Stimulated activated CD4-positive, alpha-beta T cell treated with anti-CD3 and anti-CD28 coated beads, TNF-alpha, amount 100 ng/mL, for 1 hour (primary cell): ENCODE measurements at places on chromosomes 2 and 18.

DNA sequence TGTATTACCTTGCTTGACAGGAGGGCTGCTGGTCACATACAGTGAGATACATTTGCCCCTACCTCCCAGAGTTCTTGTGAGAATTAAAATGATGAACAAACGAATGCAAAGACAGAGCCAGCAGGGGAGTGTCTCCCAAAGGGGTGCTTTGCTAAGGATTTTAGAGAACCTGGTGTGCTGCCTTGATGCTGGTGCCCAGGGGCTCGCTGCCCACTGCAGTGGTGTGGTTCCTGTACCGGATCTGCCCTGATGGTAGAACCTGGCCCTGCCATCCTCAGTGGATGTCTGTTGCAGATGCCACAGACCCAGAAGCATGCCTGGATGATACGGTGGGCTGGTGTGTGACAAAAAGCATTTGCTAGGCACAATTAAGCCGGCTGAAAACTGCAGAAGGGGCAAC is 414.8 kb upstream of the HS6ST1 start:
- DNase-seq = no peak

DNA sequence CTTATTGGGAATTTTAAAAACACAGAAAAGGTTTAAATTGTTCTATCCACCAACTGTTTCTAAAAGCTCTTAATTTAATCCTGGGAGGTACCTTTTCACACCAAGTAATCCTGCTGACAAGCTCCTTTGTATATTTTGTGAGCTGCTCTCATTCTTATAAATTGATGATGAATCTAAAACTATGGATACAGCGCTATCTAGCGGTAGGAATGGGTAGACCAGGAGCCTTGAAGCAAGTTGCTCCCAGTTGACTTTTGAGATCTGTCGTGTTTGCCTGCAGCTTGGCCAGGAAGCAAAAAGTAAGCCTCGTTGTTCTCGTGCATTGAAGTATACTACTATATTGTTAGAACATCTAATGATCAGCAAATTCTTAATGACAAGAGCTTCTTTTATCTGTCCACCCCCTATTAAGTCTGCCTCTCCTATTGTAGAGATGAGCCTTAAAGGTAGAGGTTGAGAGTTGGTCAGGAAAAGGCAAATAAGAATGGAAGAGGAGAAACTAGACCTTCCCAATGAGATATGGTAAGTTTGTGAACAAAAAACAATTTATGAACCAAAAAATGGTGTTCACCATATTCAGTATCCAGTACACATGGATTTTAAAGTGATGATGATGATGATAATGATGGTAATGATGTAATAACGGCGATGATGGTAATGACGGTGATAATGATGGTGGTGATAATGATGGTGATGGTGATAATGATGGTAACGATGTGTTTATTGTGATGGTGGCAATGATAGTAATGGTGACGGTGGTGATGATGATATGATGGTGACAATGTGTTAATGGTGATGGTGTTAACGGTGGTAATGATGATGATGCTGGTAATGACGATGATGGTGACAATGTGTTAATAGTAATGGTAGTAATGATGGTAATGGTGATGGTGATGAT is 212.1 kb upstream of the NCKAP5 start:
- no peak for DNase-seq

- no peak for DNase-seq
These were observed 31.0 kb upstream of the C2orf66 start for GRCh38 chr2:196840171-196840570.

DNA sequence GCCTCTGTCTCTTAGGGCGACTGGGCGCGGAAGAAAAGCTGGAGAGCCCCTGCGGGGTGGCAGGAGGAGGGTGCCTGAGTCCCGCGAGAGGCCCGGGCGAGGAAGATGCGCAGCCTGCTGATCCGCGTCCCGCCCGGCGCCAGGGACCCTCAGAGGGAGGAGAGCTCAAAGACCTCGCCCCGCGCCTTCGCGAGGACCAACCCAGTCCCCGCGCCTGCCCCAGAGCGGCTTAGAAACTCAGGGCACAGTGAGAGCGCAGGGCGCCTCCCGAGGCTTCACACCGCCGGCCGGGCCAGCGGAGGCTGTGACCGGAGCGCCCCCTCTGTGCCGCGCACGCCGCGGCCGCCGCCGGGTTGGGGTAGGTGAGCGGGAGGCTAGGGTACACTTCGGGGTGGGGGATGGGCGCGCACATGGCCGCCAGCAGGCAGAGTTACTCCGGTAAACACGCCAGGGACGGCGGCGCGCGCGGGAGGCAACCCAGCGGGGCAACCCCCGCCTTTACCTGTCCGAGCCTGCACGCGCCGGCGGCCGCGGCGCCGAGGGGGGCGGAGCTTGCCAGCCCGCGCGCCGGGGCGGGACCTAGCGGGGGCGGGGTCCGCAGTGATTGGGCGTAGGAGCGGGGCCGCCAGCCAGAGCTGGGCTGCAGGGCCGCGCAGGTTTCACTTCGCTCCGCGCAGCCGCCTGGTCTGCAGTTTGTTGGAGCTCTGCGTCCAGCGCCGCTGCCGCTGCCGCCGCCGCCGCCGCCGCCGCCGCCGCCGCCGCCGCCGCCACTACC is at the start of gene BCL2L11:
BCL2L11 (plus strand) TSS at position 662 of the 775 bp plus-strand sequence. CDS start 2,832 bp downstream, outside the sequence.
- DNase-seq = peak; percentile 90

GRCh38 chr2:69226903-69227302 is 160.1 kb downstream of the GFPT1 start:
- DNase-seq = no peak

DNA sequence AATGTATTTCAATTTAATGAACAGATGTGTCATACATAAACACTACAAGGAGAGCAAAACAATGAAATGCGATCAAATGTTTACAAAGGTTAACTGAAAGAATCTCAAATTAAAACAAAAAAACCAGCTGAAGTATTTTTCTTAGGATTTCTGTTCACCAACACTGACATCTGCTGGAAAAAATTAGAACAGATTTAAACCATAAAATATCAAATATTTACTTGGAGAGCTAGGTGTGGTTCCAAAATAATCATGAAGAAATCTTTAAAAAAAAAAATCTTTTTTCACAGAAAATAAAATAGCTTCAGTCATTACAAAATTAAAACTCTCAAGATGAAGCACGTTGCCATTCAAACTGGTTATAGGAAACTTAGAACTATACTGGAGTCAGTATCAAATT is 13.8 kb downstream of the MMADHC start:
- no peak for DNase-seq

- no peak for DNase-seq
These were observed 157.0 kb downstream of the ERBB4 start for GRCh38 chr2:212381428-212382102.

- DNase-seq = no peak
These were observed 27.4 kb upstream of the ERCC3 start for GRCh38 chr2:127321303-127321702.

DNA sequence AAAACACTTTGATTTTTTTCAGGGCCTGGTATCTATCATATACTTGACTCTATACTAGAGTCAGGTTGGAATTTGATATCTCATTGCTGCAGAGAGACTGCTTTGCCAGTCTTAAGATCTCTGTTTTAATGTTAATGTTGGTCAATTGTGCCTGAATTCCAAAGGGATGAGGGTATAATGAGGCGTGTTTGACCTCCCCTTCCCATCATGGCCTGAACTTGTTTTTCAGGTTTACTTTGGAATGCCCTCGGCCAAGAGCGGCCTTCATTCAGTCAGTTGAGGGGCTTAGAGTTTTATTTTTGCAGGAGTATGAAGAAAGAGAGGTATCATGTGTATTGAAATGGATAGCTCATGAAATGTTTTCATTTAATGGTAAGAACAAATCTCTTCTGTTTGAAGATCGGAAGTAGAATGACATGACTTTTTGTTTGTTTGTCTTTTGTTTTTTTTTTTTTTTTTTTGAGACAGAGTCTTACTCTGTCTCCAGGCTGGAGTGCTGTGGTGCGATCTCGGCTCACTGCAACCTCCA is 119.0 kb downstream of the KIAA1328 start:
- no peak for DNase-seq

DNA sequence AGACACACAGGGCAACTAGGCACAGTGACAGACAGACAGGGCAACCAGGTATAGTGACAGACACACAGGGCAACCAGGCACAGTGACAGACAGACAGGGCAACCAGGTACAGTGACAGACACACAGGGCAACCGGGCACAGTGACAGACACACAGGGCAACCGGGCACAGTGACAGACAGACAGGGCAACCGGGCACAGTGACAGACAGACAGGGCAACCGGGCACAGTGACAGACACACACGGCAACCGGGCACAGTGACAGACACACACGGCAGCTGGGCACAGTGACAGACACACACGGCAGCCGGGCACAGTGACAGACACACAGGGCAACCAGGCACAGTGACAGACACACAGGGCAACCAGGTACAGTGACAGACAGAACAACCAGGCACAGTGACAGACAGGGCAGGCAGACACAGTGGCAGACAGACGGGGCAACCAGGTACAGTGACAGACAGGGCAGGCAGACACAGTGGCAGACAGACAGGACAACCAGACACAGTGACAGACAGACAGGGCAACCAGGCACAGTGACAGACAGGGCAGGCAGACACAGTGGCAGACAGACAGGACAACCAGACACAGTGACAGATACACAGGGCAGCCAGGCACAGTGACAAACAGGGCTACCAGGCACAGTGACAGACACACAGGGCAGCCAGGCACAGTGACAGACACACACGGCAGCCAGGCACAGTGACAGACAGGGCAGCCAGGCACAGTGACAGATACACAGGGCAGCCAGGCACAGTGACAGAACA is 64.7 kb upstream of the RAB6C start:
- no peak for DNase-seq

GRCh38 chr2:32068-32467 is 14.2 kb downstream of the FAM110C start:
- no peak for DNase-seq

GRCh38 chr2:37323176-37323780 is 1.4 kb downstream of the PRKD3 start:
- no peak for DNase-seq
